Fibroblast of upper back skin (primary cell): ENCODE measurements at places on chromosomes 11 and 22.

DNA sequence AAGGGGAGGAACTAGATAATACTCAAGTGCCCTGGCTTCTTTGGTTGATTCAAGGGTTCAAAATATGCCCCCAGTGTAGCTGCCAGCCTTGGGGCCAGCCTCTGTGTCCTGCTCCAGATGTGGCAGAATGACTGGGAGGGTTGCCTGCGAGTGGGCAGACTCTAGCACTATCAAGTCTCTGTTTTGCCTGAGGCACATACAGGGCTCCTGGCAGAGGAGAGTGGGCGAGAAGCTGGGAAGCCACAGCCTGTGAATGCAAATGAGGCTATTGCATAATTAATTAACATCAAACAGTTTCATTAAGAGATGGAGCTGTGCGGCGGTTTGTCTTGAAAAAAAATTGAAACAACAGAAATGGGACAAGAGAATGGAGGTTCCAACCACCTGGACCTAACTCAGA lies 50.8 kb downstream of the BUD13 start:
- no peak for DNase-seq

- DNase-seq, result no peak
These were observed 19.4 kb upstream of the CCDC81 start for GRCh38 chr11:86355256-86355655.

- peak; percentile 35 for DNase-seq
These were observed 50.4 kb downstream of the DENND5A start for GRCh38 chr11:9214765-9215164.

GRCh38 chr11:130388607-130389205 lies 39.7 kb downstream of the ADAMTS8 start:
- DNase-seq, result no peak

DNA sequence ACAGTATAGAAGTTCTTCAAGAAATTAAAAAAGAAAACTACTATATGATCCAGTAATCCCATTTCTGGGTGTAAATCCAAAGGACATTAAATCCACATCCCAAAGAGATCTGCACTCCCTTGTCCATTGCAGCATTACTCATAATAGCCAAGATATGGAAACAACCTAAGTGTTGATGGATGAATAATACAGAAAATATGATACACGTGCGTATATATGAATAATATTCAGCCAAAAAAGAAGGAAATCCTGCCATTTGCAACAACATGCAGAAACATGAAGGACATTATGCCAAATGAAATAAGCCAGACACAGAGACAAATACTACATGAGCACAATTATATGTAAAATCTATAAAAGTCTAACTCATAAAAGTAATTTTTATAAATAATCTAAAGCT lies 306.3 kb upstream of the ANO3 start:
- DNase-seq, result peak; percentile 57

DNA sequence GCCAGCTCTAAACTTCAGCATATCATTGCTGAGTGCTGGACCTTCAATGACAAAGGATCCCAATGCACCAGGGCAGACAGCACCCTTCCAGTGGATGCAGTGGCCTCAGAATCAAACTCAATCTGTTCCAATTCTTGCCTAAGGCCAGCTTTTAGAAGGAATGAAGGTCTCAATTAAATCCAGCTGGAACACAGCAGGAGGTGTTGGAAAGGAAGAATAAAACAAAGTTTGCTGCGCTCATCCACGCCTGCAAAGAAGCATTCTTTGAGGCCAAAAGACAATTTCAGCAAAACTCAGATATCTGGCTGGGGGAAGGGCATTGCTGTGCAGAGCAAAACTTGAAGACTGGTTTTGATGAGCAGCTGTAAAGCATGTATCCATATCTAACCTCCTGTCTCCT lies 120.7 kb downstream of the CCDC81 start:
- DNase-seq, result peak; percentile 89

GRCh38 chr11:3885855-3886254 lies 30.4 kb downstream of the STIM1 start:
- DNase-seq, result no peak

GRCh38 chr22:20606041-20606783 lies 98.8 kb downstream of the MED15 start:
- peak; percentile 50 for DNase-seq

- DNase-seq, result no peak
These were observed 3.8 kb downstream of the MAP4K2 start for GRCh38 chr11:64799256-64799622.

DNA sequence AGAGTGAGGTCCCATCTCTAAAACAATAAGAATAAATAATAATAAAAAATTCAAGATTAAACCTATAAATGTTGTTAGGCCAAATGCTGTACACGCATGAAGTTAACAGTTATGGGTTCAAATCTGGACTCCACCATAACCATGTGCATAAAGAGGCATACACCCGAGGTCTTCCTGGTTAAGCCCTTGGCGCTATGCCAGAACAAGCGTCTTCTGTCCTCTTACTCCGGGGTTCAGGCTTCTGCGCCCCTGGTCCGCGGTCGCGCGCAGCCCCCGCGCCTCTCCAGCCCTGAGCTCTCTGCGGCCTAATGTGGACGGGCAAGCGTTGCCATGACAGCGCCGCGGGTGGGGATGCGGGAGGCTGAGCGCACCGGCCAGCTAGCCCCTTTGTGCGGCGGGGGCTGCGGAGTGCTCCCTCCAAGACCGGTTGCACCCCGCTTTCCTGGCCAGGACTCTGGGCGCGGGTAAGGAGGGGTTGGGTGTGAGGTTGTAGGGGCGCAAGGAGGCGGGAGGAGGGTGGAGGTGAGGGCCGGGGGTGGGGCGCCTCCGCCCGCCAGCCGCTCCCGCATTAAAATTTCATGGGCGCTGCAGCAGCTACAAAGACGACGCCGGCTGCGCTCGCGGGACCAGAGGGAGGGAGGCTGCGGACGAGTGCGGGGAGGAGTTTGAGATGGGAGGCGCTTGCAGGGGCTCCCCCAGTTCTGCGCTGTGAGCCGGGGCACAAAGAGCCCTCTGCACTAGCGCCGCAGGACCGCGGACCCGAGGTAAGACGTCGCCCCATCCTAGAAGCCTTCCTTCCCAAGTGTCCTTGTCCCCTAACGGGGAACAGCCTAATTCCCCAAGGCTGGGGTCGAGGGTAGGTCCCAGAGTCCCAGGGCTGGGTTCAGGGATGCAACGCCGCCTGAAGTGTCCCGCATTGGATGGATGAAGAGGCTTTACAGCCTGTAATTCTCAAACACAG lies at the start of gene MIAT:
Gene MIAT, plus strand, starts transcription at position 698 of the 961 bp plus-strand sequence.
- DNase-seq, result no peak

DNA sequence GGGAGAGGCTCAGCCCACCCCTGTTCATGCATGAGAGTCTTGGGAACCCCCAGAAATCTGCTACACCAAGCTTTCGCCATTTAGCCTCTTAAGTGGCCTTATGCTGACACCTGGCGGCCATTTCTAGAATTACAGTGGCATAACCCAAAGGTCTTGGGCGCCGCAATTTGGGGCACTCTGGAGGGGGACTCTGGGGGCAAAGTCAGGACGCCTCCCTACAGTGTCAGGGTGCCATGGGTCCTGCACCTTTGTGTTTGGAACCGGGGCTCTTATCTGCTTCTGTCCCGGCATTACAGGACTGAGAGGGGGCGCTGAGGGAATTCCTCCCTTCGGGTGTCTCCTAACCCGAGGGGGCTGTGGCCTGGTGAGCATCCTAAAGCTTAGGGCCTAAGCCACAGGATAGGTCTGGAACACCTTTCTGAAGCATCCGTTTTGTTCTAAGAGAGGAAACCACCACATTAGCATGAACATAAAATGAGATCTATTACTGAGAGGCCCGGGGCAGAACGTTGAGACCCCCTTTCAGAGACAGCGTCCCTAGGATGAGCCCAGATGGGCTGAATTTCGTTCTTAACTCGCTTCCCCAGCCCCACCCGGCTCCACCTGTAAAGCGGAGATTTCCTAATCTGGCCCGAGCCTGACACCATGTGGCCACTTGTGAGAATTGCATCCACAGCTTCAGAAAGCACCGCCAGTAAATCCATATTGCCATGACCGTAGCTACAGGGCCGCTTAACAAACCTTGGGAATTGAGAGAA lies 9.3 kb downstream of the INS start:
- peak; percentile 61 for DNase-seq

GRCh38 chr22:26658671-26659478 lies 1.5 kb downstream of the MIAT start:
- DNase-seq, result peak; percentile 92

GRCh38 chr11:66314561-66315497 lies 2.0 kb downstream of the CD248 start:
- DNase-seq, result no peak

DNA sequence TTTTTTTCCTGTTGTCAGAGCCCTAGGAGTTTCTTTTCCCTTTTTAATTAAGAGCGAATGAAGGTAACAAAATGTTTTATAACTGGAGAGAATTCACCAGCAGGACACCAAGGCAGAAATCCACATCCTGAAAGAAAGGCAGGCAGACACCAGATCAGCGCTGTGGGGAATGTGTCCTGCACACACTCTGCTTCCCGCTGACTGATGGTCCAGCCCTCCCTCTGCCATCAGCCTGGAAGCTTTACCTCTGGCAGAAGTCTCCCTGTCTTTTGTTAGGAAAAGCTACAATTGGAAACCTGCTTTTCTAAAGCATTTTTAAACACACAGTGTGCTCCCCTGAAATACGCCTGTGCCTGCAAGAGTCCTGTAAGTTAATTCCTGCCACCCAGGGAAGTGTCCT lies 638.5 kb downstream of the NTM start:
- no peak for DNase-seq

DNA sequence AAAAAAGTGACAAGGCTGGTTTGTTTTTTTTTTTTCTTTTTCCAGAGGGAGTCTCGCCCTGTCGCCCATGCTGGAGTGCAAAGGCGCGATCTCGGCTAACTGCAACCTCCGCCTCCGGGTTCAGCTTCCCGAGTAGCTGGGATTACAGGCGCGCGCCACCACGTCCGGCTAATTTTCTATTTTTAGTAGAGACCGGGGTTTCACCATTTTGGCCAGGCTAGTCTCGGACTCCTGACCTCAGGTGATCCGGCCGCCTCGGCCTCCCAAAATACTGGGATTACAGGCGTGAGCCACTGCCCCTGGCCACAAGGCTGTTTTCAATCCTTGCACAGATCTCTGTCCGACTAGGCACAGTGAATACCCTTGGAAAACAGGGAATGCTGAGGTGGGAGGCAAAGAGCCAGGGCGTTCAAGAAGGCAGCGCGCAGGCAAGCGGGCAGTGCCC lies 566 bp downstream of the ATP6V1E1 start:
- no peak for DNase-seq

- no peak for DNase-seq
These were observed 43.8 kb downstream of the BRSK2 start for GRCh38 chr11:1433568-1433967.

DNA sequence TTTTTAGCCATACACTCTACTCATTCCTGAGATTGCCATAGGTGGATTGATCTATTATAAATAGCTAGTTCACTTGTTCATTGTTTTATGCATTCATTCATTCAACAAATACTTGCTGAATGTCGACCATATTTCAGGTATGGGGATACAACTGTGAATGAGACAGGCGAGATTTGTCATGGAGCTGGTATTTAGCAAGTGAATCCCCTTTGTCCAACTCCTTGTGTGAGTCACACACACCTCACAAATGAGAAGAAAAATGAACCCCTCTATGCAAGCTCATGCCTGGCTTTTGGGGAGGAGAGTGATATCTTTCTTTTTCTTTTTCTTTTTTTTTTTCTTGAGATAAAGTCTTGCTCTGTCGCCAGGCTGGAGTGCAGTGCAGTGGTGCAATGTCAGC lies 1.8 kb upstream of the AMPD3 start:
- no peak for DNase-seq

GRCh38 chr11:132579634-132580327 lies 952.5 kb downstream of the OPCML start:
- no peak for DNase-seq

DNA sequence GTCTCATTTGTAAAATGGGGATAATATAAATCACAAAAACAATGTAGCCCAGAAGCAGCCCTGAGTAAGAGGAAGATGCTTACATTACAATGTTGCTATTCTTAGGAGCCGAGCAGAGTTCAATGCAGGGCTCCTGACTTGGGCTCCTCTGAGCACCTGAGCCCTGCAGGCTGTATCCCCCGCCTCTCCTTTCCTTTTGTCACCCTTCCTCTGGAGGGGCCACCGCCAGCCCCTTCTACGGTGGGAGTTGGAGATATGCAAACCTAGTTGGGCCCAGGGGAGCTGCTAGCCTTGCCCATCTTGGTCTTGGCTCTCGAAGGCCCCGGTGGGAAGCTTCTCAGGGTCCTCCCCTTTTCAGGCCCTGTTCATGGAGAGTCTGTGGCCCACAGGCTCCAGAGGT lies 8.4 kb upstream of the CSNK1E start:
- DNase-seq, result no peak

DNA sequence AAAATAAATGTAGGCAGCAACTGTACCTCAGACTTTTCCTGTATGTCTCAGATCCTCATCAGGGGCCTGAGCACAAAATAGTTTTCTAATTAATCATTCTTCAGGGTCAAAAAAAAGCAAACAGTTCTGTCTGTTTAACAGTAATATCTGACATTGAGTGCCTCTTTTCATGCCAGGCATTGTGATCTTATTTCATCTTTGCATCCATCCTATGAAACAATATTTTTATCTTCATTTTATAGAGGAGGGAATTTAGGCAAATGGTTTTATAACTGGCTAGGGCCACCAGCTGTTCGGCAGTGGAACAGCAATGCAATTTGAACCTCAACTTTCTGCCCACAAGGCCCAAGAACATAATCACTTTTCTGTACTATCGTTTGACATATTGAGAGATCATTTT lies 145.6 kb downstream of the WNT7B start:
- peak; percentile 22 for DNase-seq

DNA sequence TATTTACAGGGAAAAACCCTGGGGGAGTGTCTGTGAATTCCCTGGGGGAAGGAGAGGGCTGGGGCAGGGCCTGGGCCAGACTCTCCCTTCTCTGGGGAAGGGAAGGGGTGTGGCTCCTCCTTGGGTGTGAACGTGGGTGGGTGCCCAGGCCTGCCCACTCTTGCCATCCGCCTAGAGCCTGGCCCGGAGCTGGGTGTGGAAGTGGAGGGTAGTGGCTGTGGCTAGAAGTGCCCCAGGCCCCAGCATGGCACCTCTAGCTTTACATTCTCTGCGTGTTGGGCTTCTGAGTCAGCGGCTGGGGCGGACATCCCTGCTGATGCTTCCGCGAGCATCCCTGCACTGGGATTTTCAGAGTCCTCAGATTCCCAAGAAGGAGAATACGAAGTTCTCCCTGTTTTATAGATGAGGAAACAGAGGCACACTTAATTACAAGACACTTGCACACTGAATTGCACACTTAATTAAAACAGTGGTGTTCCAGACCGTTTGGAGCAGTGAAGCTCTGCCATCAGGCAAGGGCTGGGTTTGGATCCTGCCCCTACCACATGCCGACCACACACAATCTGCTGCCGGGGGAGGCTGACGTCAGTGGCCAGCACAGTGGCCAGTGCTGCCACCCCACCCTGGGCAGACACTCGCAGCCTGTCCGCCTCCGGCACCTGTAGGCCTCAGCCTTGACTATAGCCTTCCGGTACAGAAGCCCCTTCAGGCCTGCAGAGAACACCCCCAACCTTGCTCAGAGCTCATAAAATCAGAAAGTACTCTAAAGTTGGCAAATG lies 7.6 kb downstream of the BAD start:
- DNase-seq, result no peak

DNA sequence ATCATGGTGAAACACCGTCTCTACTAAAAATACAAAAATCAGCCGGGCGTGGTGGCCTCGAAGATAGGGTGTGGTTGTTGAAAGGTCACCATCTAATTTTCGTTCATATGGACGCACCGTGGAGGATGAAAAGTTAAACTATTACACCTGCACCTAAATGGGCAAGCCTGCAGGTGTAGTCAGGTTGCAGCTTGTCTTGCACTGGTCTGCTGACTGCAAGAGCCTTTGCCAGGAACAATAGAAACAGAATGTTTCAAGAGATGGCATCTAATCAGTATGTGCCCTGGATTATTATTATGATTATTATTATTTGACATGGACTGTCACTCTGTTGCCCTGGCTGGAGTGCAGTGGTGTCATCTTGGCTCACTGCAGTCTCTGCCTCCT lies 908 bp downstream of the NADSYN1 start:
- DNase-seq, result no peak
